ENCODE measurements at places on chromosomes 4 and X.
A peak's percentile ranks its signal among the peaks of the same experiment; 100 is the strongest.

- no peak for DNase-seq
Observed at GRCh38 chr4:106364282-106364681, 4.3 kb downstream of the GIMD1 start.

- no peak for DNase-seq
Observed at GRCh38 chr4:8523766-8524165, 56.4 kb upstream of the GPR78 start.

DNA sequence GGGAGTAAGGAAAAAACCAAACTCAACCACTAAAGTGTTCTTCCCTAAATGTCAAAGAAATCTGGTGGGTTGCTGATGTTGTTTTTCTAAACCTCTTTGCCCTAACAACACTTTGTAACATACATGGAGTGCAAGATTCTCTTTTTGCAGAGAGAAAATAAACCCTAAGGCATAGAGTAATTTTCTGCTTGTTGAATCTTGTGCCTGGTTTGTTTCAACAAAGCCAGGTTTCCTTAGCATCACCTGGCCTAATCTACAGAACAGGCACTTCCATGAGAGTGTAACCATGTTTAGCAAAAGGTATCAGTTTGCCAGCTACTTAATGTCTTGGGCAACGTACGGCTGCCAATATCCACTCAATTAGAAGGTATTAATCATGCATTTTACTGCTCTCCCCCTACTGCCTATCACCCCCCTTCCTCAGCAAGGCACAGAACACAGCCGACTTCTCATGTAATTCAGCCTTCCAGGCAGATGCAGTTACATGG, 219.2 kb downstream of the MAML3 start:
- DNase-seq: no peak

DNA sequence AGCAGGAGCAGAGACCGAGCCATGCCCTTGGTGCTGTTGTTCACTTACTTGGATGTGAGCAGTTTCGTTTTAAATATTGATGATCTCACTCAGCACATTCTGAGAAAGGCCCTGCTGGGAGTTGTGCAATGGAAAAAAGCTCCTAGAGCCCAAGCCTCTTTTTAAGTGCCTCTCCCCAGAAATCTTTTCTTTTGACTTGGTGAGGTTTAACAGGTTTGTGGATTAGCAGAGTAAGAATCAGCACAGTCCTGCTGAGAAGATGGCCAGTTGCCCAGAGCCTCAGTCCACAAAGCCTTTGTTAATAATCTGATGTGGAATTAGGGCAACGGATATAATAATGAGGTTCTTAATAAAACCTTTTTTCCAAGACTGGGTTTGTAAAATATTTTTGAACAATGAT, 157.5 kb upstream of the ATP6AP2 start:
- DNase-seq: no peak

- no peak for DNase-seq
Observed at GRCh38 chrX:44234116-44234515, 109.4 kb downstream of the EFHC2 start.

DNA sequence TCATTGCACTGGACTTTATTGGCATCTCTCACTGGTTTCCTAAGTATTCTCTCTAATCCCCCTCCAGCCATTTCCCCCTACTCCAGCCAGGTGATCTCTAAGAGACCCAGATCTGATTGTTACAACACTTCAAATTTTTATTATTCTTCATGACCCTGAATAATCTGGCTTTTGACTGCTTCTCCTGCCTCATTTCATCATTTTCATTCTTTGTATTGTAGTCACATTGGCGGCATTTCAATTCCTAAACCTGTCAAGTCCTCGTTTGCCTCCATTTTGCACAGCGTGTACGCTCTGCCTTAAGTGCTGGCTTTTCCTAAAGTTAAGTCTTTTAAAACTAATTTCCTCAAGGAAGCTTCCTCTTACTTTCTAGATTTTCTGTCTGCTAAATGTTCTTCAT, 31.6 kb downstream of the UBE2K start:
- no peak for DNase-seq

DNA sequence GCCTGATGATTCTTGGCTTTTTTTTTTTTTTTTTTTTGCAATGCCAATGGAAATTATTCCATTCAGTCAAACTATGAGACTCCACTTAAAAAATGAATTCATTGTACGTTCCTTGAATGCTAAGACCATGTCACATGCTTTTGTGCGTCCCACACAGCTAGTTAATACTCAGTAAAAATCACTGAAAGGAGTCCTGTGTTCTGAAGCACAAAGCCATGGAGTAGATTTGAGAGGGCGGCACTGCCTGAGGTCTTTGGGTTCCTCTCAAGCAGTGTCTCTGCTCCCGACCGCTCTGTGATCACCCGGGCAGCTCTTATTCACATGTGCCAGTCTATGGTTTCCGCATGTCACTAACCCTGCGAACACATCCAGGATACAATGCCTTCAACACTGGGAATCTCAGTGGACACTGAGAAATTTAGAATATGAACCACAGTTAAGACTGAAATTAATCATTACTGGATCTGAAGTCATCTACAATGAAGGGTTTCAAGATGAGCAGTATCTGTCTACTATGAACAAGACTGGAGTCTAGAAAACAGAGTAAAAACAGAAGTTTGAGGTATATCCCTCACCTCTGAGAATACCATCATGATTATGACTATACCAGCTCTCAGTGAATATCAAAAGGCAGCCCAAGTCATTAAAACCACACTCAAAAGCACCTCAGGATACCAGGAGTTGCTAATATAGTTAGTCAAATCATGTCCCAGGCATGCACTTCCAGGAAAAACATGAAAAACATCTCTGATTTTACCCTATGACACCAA, 193.0 kb downstream of the MGST2 start:
- no peak for DNase-seq

GRCh38 chr4:153623491-153623890, 60.6 kb upstream of the TLR2 start:
- DNase-seq: no peak

- no peak for DNase-seq
Observed at GRCh38 chrX:121671649-121672048, 624.2 kb downstream of the GLUD2 start.

DNA sequence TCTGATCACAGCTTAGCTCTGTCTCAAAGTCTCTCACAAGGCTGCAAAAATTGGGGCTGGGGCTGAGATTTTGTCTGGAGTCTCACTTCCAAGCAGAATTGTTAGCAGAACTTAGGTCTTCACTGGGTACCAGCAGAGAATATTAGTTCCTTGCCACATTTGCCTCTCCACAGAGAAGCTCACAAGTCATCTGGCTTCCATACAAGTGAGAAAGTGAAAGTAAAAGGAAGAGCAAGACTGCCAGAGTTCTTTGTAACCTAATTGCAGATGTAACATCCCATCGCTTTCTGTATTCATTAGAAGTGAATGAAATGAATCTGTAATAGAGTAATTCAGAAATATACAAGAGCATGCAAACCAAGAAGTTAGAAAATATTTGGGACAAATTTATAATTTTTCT, 624.1 kb upstream of the GNPDA2 start:
- DNase-seq: peak; percentile 18

DNA sequence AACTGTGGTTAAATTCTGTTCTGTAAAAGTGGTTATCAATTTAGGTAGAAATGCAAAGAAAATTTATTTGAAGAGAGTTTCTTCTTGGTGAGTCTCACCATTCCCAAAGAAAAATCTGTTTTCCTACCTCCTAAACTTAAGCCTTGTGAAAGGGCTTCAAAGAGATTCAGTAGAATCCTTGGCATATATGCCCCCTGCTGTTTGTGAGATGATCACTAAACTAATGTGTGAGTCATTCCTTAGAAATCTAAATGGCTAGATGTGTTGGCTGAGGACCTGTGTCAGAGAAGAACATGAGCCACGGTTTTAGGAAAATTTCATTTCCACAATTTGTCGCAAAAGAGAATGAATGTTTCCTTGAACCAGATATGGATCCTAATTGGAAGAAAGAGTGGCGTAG, 260.9 kb downstream of the SLC7A11 start:
- no peak for DNase-seq

DNA sequence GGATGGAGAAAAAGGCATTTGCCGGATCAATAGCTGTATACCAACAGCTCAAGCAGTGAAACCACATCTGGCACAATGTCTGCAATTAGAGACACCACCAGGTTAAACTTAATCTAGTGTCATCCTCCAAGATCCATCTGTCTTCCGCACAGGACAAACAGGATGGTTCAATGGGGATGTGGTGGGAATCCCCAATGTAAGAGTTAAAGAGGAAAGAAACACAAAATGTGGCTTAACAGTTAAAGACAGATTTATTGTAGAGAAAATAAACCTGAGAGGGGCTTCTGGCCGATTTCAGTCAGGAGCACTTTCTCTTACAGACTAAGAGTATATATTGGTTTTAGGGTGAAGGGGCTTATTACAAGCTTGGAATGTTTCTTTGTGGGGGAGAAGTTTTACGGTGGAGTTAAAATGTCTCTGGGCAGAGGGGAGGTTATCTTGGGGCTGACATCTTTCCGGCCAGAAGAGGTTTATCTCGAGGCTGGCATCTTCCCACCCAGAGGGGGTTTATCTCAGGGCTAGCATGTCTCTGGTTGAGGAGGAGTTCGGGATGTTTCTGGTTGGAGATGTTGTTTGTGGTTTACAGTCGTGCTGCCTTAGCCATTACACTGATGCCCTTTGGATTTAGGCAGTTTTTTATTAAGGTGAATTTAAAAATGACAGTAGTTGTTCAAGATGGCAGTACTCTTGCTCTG, 61.7 kb downstream of the KANTR start:
- no peak for DNase-seq

DNA sequence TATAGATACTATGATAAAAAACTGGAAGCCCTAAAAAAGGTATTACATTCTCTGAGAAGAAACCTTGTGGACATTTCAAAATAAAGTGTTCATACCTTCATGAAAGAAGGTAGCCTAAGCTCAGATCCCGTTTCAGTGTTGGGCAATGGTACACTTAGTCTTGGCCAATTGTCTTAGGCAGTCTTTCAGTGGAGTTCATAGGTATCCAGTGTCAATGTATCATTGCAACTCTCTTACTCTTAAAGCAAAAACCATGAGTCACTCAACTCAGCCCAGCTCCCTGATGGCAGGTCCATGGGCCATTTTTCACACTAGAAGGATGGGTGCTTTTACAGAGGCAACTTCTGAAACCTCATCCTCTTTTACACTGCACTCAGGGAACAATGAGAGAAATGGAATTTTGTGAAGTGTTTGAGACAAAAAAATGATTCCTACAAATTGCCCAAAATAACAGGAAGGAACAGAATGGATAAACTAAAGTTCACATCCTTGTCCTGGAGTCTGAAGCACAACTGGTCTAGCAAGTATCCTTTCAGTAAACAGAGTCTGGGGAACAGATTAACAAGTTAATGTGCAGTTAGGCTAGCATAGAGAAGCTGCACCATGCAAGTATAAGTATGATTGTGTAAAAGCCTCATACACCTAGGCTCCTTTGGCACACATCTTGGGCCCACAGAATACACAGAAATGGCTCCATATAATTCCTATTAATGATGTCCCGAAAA, 7.0 kb upstream of the ZNF827 start:
- no peak for DNase-seq

GRCh38 chr4:121666091-121666679, 30.6 kb downstream of the ANXA5 start:
- DNase-seq: no peak

GRCh38 chr4:143700046-143700415, 444 bp downstream of the FREM3 start:
- DNase-seq: peak; percentile 45

DNA sequence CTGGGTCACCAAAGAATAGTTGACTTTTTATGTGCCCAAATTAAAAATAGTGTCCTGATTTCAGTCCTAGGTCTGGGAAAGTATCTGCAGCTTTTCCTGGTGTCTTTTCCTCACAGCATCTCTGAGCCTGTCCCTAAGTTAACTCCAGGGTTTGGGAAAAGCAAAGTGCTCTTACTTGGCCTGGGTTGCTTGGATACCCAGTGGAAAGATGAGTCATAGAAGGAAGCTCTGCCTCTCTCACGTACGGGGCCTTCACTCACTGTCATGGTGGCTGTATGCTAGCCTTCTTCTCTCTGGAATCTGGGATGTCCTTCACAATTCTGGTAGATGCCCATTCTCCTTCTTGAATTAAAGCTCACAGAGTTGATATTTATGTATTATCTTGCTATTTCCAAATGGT, 607.3 kb downstream of the ANKRD50 start:
- no peak for DNase-seq

DNA sequence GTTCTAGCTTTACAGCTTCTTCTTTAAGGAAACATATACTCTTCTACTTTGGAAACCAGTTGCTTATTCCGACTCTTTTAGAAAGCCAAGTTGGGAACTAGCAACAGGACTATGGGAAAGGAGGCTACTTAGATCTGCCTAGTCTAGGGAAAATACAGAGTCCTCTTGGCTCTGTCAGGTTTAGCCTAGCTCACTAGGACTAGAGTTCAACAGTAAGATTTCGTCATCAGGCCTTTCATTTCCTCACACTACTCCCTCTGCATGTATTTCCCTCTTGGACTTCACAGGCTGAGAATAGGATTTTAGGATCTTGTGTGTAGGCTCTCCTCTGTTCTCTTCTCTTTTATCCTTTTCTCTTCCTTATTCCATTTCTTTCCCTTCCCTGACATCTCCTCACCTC, 409.8 kb downstream of the AR start:
- no peak for DNase-seq

DNA sequence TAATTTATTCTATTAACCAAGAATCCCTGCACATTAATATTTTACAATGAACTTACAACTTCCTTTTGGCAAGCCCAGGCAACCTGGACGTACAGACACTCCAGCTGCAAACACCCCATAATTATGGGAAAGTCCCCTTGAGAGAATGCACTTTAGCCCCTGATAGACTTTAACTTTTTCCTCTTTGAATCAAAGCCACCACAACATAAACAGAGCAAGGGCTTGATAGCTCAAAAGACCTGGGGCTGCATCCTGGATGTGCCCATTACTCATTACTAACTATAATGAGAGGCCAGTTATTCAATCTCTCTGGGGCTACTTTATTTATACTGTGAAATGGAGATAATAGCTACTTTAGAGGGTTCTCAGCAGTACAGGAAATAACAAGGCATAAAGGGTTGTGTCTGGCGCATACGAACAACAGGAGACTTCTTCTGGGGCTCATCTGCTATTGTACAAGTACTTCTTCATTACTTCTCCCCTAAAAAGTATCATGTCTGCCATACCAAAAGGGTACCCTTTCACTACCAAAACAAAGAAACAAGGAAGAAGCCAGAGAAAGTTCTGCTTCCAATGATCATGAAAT, 54.9 kb downstream of the CASK start:
- no peak for DNase-seq

All from right hindlimb (tissue), 1 donor.